ENCODE measurements at places on chromosomes 11 and 22.

GRCh38 chr11:64107303-64107702, 58.6 kb downstream of the MACROD1 start:
- DNase-seq = no peak

GRCh38 chr11:6616596-6617250, 2.5 kb downstream of the TPP1 start:
- no peak for DNase-seq

- DNase-seq = peak; percentile 55
Observed at GRCh38 chr22:24994070-24994763, 41.7 kb downstream of the KIAA1671 start.

DNA sequence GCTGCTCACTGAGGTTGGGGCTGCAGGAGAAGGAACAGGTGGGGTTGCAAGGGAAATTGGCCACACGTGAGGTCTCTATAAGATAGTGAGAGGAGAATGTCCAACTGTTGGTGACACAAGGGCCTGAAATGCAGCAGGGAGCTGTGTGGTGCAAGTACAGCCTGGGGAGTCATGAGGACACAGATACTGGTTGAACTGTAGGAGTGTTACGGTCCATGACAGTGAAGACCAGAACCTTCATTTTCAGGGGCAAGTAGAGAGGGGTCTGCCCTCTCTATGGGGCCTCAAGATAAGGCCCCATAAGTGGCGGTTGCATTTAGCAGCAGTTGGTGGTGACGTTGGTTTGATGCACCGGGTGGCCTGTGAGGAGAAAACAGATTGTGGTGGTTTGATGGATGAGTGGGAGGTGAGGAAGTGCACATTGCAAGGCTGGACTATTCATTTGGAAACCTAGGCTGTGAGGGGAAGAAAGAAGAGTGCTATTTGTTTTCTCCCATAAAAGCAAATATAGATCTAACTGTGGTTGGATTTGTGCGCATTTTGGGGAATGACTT, 39.4 kb downstream of the MICAL2 start:
- no peak for DNase-seq

DNA sequence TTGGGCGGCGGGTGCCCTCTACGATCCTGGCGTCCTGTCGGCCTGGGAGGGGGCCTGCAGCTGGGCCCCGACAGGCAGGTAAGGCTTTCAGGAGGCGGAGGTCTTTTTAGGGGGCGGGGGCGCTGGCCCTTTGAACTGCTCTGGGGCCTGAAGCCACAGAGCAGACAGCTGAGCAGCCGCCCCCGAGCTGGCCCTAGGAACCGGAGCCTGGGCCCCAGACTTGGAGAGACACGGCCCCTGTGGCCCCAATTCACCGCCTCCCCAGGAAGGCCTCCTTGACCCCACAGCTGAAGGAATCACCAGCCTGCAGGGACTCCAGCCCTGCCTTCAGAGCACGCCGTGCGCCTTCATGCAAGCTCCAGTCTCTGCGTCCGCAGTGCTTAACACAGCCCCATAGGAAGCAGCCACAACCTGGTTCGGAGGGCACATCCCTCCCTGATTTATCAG, 618 bp upstream of the CERK start:
- DNase-seq = no peak

All from trophoblast cell (in vitro differentiated cells and primary cell).